ENCODE measurements at places on chromosomes 1 and 21.

DNA sequence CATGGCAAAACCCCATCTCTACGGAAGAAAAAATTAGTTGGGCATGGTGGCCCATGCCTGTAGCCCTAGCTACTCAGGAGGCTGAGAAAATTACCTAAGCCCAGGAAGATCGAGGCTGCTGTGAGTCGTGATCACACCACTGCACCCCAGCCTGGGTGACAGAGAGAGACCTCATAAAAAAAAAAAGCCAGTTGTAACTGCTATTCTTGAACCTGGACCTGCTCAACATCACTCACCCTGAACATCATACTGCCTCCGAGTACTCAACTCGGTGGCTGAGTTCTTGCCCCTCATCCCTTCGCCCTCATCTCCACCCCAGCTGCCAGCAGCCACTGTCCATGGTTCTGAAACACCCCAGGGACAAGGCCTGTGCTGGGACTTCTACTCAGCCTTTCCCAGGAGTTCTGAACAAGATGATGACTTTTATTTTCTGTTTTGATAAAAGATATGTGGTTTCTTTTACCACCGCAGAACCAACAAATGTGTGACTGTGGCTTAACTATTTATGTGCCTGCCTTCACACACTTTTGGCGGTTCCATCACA is 5.4 kb upstream of the DISP3 start:
- DNase-seq, result no peak

GRCh38 chr1:39017266-39017665 is 8.9 kb upstream of the NDUFS5 start:
- DNase-seq, result no peak

GRCh38 chr21:33406493-33406892 is 3.3 kb downstream of the IFNGR2 start:
- no peak for DNase-seq

GRCh38 chr1:56446531-56447098 is 132.7 kb downstream of the PLPP3 start:
- no peak for DNase-seq

DNA sequence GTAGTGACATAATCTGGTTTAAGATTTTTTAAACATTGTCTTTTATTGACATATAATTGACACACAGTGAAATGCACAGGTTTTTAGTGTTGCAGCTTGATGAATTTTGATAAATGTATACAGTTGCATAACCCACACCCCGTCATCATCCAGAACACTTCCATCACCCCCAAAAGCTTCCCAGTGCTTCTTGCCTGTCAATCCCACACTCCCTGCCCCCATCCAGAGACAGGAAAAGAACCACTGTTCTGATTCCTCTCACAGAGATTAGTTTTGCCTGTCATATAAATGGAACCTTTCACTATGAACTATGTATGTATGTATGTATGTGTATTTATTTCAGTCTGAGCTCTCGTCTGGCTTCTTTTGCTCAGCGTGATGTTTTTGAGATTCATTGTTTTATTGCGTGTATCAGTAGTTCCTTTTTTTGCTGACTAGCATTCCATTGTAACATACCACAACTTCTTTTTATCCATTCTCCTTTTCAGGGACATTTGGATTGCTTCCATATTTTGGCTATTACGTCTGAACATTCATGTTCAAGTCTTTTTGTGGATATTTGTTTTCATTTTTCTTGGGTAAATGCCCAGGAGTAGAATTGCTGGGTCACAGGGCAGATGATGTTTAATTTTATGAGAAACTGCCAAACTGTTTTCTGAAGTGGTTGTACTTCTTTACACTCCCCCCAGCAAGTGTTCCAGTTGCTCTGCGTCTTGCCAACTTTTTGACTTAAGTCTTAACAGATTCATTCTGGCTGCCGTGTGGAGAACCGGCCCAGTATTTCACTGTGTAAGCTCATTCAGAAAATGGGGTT is 8.7 kb downstream of the UBIAD1 start:
- no peak for DNase-seq

GRCh38 chr1:30904191-30904961 is 4.2 kb downstream of the SDC3 start:
- DNase-seq, result peak; percentile 9
